ENCODE measurements at places on chromosomes 3 and 15.

DNA sequence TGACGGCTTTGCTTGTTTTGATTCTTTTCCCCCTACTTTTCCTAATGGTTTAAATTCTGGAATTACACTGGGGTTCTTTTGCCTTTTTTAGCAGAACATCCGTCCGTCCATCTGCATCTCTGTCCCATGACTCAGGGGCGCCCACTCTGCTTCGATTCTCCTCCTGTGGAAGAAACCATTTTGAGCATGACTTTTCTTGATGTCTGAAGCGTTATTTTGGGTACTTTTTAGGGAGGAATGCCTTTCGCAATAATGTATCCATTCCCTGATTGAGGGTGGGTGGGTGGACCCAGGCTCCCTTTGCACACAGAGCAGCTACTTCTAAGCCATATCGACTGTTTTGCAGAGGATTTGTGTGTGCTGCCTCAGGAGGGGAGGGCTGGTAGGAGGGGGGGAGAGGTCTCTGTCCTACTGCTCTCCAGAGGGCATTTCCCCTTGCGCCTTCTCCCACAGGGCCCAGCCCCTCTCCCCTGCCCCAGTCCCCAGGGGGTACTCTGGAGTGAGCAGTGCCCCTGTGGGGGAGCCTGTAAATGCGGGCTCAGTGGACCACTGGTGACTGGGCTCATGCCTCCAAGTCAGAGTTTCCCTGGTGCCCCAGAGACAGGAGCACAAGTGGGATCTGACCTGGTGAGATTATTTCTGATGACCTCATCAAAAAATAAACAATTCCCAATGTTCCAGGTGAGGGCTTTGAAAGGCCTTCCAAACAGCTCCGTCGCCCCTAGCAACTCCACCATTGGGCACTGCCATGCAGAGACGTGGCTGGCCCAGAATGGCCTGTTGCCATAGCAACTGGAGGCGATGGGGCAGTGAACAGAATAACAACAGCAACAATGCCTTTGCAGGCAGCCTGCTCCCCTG, 19.5 kb upstream of the BSN start:
- no peak for DNase-seq

DNA sequence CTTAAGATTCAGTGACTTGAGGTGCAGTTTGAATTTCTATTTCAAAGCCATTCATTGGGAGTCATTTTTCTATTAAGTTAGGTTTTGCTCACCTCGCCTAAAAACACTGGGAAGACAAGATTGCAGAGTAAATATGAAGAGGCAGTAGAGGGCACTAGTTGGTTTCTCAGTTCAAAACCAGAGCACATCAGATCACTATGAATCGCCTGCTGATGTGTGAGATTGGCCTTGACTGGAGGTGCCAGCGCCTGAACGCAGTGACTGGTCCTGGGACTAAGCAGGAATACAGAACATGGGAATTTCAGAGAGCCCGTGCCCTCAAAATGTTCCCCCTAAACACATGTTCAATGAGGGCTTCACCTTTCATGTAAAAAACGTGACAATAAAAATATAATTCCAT, 229.0 kb downstream of the ITPR1 start:
- peak; percentile 85 for DNase-seq

DNA sequence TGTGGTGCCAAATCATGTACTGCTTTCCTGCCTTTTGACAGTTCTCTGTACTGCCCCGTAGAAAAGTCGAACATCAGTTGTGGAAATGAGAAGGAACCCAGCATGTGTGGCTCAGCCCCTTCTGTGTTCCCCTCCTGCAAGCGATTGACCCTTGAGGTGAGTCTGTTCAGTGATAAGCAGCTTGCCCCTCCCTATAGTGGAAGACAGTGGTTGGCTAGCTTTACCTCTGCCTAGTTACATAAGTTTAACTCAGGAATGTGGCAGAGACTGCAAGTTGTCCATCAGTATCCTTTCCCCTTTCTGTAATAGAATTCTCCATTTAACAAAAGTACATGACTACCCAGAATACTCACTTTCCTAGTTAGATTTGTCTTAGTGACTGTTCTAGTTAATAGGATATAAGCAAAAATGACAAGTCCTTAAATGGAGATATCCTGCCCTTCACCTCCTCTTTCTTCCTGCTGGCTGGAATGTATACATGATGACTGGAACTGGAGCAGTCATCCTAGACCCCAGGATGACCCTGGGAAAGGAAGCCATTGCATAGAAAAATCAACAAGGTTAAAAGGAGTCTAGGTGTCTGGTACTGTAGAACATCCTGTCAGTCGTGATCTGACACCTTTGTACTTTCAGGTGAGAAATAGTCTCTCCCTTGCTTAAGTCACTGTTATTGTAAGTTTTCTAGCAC, 10.6 kb downstream of the SETMAR start:
- peak; percentile 20 for DNase-seq

DNA sequence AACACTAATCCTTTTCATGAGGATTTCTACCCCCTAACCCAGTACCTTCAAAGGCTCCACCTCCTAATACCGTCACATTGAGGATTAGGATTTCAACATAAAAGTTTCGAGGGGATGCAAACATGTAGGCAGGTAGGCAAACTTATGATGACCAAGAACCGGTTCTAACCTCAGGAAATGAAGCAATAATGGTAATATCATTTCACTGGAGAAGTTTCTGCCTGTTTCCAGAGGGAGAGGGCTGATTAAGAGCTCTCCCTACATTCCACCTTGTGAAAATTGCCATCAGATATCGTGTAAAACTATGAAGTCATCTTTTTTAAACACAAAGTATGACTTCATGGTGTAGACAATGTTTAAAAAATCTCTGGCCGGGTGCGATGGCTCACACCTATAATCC, 31.6 kb downstream of the NKIRAS1 start:
- no peak for DNase-seq

DNA sequence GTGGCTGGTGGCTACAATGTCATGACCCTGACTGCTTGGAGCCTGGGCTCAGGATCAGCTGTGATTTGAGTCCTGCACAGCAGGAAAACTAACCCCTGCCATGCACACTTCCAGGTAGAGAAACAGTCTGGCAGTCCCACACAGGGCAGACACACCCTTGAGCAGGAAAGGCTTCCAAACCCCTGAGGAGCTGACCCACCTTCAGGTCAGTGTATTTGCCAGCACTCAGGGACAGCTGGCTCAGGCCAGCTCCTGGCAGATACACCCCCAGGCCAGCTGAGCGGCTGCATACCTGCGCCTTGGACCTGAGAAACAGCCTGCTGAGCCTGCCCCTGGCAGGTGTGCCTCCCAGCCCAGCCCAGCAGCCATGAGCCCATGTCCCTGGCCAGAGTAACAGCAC, 22.2 kb upstream of the CDAN1 start:
- DNase-seq: no peak

- DNase-seq: no peak
Measured at GRCh38 chr3:53147151-53147902, 13.7 kb upstream of the PRKCD start.

Data from iris pigment epithelial cell (primary cell).